ENCODE measurements at places on chromosomes 16 and 17.

DNA sequence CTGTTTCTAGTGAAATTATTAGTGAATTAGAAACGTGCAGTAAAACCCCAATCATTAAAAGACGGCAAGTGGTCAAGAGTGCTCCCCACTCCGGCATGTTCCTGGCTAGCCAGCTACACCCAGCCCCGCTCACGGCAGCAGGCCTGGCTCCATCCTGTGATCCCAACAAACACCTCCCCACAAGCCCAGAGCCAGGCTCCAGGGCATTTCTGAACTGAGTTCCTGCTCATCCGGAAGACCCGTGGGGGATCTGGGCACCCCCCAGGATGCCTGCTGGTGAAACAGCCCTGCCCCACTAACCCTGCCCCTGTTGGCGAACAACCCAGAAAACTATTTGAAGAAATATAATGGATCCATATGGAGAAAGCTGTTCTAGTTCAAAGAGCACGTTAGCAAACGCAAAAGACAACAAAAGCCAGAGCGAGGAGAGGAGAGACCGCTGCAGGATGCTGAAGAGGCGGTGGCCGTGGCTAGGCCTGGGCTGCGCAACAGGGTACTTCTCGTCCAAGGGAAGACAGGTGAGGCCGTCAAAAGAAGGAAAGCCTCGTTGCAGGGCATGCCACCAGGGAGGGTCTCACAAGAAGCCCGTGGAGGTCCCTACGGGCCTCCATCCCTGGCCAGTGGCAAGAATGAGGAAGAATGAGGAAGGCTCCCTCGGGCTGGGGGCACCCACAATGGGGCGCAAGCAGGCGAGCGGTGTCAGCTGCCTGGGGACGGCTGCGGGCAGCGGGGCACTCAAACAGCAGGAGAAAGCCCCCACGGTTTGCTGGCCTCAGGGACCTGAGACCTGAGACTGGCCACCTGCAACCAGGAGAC lies 19.2 kb downstream of the SLC16A3 start:
- no peak for DNase-seq

DNA sequence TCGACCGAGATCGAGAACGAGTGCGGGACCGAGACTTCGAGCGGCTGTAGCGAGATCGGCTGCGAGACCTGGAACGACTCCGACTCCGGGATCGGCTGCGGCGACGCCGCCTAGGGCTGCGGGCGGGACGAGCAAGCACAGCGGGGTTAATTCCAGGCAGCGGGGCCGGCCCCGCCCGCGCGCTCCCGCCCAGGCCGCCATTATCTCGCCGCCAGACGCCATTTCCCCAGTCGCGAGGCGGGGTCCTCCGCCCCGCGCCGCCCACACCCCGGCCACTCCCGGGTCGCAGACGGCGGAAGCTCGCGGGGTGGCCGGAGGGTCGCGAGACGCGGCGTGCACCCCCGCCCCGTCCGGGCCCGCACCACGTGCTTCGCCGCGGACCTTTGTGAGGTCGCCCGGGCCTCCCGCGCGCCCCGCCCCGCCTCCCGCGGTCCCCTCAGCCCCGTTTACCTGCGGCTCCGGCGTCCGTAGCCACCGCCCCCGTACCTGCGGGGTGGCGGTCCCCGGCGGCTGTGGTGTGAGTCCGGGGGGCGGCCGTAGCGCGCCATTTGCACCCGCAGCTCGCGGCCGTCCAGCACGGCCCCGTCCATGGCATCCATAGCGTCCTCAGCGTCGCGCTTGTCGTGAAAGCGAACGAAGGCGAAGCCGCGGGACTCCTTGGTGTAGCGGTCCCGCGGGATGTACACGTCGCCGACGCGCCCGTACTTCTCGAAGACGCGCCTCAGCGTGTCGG lies 616 bp downstream of the SRSF2 start:
- DNase-seq: peak; percentile 75

DNA sequence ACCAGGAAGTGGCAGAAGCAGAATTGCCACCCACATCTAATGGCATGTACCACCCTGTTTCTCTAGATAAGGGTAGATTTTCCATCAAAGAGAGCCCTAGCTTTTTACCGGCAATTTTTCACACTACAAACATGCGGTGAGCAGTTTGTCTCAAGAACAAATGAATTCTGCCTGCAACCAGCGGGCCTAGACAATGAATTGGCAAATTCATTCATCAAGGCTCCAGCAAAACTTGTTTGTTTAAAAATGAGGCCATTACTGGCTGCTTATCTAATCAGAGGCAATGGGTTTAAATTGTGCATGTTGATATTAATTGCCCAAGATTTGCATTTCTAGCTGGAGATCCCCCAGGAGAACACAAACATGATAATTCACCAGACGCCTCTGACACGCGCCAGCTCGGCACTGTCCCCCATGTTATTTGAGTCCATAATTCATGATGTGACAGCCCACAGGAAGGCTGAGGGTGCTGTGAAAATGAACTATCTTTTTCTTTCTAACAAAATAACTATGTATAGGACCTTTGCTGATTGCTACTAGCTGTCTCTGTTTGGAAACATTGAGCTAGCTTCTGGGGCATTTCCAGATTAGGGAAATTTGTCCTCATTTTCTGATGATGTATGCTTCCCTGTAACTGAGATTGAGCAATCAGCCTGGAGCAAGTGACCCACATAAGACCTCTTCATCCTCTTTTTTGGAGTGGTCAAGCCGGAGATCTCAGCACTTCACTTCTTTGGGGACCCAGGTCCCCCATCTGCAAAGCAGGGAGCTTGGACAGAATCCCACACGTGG lies 80.8 kb downstream of the CNGB1 start:
- peak; percentile 49 for DNase-seq

DNA sequence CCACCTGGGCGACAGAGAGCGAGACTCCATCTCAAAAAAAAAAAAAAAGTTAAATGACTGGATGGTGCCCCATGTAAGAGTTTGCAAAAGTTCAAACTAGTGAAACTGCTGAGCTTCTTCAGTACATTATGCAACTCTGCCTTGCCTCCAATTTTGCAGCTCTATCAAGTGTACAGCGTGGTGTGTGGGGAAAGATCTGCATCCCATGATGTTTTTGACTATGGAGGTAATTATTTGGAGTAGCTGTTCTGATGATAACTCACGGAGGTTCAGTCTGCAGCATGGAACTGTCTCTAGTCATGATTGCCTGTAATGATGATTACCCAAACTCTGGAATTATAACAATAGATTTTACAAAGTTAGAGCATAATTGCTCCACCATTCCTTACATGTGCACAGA lies 149.6 kb downstream of the PITPNC1 start:
- DNase-seq: no peak

DNA sequence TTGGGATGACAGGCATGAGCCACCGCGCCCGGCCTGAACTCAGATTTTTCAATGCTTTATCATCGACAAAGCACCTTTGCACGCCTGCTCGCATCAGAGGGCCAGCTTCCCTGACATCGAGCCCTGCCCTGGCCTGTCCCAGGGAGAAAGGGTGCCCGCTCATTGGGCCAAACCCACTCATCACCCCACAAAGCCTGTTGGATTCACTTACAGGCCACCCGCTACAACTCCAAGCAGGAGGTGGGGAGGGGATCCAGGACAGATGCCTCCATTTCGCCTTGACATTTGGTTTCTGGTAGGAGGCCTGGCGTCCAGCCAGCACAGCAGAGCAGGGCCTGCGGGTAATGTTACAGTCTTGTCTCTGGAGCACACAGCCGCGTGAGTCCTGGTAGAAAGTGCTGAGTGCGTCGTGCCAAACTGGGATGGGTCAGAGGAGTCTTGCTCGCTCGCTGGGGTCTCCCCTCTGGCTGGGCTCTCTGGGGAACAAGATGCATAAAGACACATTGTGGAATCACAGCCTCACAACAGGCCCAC lies 19.8 kb downstream of the SMTNL2 start:
- DNase-seq: peak; percentile 53

- DNase-seq: peak; percentile 42
Observed at GRCh38 chr17:31499771-31500554, 108.5 kb downstream of the RAB11FIP4 start.

DNA sequence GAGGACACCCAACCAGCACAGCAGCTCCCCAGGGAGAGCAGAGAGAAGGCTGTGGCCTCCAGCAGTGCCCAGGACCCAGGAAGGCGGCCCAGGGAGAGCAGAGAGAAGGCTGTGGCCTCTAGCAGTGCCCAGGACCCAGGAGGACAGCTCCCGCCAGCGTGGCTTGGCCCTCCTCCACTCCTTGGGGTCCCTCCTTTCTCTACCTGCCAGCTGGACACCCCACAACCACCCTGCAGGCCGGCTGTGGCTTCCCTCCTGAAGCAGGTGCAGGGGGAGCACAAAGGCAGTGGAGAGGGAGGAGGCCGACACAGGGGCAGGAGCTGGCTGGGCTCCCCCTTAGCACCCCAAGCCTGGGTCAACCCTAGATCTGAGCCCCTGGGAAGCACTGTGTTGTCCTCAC lies 54.1 kb upstream of the FASN start:
- DNase-seq: no peak

Measured in AG20443 (cell line).